ENCODE measurements at places on chromosomes 13 and 19.
A peak's percentile ranks its signal among the peaks of the same experiment; 100 is the strongest.

- no peak for DNase-seq
Observed at GRCh38 chr19:18663940-18664530, 19.4 kb upstream of the CRTC1 start.

DNA sequence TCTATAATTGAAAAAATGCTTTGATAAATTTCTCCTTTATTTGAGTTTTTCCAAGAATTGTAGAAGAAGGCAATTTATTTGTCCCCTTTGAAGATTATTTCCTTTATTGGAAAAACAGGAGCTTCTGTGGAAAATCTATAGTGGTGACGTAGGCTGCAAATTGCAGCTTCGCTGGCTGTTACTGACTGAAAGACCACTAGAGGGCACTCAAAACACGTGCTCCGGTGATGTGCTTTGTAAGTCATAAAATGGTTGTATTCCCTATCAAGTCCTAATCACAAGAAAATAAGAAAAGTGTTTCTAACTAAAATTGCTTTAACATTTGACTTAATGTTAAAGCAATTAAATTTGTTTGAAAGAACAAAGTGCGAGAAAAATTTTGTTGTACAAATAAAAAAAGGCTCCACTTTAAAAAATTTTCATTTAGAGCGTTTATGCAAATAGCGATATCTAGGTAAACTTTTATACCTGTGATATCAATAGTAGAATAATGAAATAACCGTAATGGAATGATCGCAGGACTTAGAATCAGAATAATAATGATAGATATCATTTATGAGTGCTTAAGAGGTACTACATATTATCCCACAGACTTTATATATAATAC, 638.2 kb upstream of the SPRY2 start:
- DNase-seq = peak; percentile 52

DNA sequence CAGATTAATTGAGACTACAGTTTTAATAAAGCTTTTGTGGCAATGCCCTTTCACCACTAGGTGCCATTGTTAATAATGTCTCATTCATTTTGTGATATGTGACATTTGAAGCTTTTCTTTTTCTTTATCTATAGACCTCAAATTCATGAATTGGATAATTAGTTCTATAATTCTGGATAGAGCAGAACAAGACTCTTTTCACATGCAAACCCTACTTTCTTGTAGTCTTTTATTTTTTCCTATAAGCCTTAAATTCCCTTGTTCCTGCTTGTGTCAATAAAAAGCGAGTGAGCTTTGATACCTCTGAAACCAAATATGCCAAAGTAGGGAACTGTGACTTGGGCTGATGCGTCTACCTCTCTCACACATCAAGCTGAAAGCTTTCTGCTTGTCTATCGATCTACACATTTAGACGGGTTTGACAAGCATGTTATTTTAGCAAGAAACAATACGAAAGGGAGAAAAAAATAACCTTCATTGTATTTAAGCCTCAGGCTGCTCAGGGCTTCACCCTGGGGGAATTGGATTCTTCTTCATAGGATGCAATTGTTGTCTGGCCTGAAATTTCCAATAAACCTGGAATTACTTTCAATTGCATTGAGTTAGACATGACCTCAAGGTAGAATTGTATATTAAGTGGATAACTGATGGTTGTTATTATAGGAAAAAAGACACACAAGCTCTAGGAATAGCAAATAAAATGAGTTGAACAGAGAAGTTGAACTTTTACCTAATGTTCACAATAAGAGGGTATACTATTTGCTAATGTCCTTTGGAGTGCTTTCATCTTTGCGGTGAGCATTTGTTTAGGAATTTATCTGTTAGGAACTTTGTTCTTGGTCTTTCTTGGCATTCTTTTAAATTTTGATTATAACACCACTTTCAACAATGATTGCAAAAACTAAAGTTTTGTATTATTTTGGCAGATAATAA, 1150.2 kb upstream of the PCDH9 start:
- peak; percentile 2 for DNase-seq

DNA sequence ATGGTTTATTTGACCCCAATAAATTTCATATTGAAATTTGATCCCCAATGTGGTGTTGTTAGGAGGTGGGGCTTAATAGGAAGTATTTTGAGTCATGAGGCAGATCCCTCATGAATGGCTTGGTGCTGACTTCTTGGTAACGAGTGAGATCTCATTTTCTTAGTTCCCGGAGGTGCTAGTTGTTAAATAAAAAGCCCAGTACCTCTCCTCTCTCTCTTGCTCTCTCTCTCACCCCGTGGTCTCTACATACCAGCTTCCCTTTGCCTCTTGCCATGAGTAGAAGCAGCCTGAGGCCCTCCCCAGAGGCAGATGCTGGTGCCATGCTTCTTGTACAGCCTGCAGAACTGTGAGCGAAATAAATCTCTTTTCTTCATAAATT, 39.4 kb upstream of the KATNAL1 start:
- DNase-seq = no peak

DNA sequence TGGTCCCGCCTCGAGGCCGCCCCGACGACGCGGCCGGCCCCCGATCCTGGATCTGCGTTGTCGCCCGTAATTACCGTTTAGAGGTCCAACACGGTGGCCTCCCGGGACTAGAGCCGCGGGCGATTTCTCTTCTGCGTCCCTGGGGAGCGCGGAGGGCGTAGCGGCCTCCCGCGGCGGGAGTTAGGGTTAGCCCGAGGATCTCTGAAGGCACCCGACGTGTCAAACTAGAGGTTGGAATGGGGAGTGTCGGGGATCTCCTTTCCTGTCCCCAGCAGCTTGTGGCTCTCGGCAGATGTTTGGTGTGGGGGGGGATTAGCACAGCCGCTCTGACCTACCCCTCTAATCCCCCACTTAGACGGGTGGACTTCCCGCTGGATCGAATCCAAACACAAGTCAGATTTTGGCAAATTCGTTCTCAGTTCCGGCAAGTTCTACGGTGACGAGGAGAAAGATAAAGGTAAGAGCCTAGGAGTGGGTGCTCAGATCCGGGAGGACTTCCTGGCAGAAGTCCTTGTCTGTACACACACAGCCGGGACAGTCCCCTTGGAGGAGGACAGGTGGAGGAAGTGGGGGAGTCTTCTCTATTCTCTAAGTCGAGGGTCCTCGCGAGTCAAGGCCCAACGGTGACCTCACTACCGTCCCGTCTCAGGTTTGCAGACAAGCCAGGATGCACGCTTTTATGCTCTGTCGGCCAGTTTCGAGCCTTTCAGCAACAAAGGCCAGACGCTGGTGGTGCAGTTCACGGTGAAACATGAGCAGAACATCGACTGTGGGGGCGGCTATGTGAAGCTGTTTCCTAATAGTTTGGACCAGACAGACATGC, 581 bp downstream of the CALR start:
- DNase-seq = peak; percentile 58

Data from DMS53 (cell line).